ENCODE measurements at places on chromosomes 6 and 20. TPM values are rescaled to one million over a fixed set of nuclear protein-coding genes. Genes with fewer than 3 reads are reported as not detected.

DNA sequence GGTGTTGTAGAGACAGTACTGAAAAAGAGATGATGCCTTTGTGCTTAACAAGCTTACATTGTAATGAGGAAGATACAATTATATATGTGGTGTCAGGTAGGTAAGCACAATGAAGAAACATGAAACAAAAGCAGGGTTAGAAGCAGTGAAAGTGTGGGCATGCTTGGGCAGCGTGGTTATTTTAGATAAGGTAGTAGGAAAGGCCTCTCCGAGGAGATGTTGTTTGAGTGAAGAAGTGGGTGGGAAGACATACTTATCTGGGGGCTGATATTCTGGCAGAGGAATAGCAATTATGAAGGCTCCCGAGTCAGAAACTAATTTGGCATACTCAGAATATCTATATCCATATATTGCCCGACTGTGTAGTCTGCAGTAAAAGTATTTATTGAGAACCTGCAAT, 4.7 kb downstream of the CDKAL1 start:
- DNase-seq: no peak

- DNase-seq: no peak
Measured at GRCh38 chr6:122401104-122401503, 1.7 kb downstream of the HSF2 start.

- DNase-seq: no peak
Measured at GRCh38 chr20:50608750-50609104, 82.6 kb downstream of the RIPOR3 start.

DNA sequence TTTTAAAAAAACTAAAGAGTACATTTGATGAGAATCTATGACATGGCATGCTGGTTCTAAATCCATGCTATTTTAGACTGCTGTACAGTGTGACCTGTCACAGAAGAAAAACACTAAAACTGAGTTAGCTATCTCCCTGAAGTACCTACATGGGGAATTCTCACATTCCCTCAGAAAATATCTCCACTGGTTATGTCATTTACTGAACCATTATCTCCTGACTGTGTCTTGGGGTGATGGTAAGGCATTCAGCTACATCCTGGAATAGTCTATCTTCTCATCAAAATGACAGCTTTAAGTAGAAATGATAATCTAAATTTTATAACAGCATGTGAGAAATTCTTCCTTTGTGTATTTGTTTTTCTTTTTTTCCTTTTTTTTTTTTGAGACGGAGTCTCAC, 172.1 kb upstream of the HTR1E start:
- no peak for DNase-seq

DNA sequence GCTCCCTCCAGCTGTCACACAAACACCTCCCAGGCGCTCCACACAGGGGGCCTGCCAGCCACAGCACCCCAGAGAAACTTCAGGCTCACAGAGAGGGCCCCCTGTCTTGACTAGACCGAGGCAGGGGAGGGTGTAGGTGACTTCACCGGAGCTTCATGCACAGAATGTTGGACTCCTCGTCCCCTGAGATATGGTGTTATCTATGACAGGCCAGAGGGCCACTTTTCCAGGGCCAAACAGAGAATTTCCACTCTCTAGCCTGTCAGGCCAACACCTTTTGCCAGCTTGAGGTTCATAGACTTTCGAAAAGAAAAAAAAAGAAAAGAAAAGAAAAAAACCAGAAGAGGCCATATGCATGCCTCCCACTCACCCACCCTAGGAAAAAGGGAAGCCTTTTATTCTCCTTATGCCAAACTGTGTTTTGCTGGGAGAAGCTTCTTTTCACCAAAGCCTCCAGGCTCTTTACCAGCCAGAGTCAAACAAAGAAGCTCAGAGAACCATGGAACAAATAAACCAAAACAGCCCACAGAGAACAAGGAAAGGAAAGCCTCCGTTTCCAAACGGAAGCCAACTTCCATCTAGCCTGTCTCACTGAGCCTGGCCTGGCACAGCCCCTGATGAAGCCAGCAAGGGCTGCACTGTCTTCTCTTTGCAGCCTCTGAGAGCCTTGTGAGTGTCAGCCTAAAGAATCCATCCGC, 313.2 kb upstream of the JARID2 start:
- no peak for DNase-seq

- no peak for DNase-seq
Measured at GRCh38 chr6:145830612-145831011, 16.0 kb upstream of the FBXO30 start.

DNA sequence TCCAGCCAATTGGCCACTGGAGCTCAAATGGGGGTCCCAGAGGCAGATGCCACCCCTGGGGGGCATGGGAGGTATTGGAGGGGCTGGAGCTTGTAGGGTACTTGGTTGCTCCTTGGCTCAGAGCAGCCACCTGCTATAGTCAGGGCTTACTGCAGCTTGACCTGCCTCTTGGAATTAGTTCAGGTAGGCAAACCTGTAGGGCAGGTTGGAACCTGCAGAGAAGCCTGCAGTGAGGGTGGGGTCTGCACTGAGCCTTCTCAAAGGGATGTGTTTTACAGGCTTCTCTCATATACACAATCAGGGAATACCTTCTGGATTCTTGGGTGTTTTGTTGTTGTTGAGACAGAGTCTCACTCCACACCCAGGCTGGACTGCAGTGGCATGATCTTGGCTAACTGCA, 94.2 kb upstream of the MYL9 start:
- no peak for DNase-seq

DNA sequence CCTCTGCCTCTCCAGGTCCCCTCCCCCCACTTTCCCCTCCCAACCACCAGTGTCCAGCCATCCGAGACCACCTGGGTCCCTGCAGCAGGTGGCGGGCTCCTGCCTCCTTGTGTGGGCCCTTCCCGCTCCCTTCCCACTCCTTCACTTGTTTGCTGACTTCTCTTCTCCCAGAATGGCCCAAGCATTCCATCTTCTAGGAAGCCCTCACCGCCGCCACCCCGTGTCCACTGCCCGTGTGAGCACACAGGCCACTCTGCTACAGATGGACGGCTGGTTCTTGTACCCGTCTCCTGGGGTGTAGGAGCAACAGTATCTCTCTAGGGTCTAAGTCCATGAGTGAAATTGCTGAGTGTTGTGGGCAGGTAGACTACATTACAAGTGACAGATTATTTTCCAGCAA, 15.0 kb downstream of the BPHL start:
- no peak for DNase-seq

The ARMH2 gene
- not detected for total RNA-seq

The SIRPB1 gene
- 0.35 TPM for total RNA-seq

The ALDH8A1 gene
- 0.19 TPM for total RNA-seq

The MICB gene
- total RNA-seq: 1.3 TPM

The HLA-G gene
- total RNA-seq: not detected

The ETV7 gene
- not detected for total RNA-seq

The CCN6 gene
- not detected for total RNA-seq

The DCDC2 gene
- total RNA-seq: not detected

The DUSP15 gene
- total RNA-seq: 2.5 TPM

The MEP1A gene
- not detected for total RNA-seq
